ENCODE measurements at places on chromosomes 13 and 19.

DNA sequence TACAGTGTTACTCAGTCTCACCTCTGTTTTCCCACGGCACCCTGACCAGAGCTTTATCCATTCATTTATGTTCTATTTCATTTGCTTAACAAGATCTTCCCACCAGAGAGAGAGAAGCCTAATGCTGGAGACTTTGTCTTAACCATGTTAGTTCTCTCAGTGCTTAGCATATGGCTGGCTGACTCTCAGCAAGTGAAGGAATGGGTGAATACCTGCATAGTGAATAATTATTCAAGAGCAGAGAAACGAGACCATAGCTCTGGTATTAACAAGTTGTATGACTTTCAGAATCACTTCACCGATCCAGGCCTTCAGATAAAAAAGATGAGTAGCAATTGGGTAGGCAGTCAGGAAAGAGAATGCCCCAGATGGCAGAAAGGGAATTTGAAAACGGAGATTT, 686.3 kb downstream of the LIG4 start:
- DNase-seq, result no peak

DNA sequence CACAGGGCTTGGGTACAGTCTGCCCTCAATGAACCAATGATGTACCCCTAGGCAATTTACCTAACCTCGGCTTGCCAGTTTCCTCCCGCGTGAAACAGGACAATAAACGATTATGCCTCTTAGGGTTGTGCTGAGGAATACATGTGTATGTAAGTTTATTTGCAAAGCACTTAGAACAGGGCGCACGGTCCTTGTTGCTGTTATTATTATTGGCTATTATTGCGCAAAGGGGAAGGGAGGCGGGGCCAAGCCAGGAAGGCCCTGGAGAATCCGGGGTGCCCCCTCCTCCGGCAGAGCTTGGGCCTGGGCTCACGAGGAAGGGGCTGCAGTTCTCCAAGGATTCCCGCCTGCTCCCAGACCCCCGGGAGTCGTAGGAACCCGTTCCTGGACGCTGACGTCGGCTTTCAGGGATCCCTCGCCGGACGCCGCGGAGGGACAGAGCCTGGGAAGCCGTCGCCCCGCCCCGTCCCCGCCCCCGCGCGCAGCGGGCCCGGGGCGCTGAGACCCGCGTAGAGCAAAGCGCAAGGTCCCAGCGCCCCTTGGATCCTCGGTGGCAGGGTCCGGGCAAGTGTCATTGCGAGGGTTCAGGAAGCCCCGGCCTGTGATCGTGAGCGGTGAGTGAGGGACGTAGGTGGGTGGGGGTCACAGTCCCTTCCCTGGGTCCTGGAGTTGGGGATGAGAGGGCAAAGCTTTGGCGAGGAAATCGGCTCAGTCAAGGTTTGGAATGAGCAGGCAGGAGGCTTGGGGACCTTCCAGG, at the start of gene TMEM91:
Gene TMEM91, plus strand, starts transcription at position 293 of the 757 bp plus-strand sequence. CDS start 1,777 bp downstream, outside the sequence.
- no peak for DNase-seq

DNA sequence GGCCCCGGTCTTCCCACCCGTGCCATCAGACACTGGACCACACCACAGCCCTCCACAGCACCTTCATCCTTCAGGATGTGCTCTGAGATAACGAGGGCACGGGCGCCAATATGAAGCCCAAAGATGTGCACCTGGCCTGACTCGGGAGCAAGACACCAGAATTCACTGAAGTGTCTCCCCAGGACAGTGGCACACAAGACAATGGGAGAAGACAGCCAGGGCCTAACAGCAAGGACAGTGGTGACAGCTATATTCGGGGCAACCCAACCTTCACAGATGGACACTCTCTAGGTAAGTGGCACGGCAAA, 7.2 kb downstream of the DDX39A start:
- no peak for DNase-seq

DNA sequence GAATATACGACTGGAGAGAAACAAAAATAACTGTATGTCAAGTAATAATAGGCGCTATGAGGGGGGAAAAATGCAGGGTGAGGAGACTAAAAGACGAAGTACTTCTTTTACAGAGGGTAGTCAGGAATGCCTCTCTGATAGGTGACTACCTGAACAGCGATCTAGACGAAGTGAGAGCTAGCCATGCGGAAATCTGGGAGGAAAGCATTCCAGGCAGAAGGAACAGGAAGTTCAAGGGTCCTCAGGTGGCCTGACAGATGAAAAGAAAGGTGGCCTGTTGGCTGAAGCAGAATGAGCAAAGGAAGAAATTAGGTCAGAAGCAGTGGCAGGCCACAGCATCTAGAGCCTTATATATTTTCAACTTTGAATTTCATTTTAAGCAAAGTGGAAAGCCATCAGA, 13.3 kb downstream of the ZDHHC20 start:
- no peak for DNase-seq

- no peak for DNase-seq
Measured at GRCh38 chr13:109345433-109345941, 440.9 kb downstream of the IRS2 start.

DNA sequence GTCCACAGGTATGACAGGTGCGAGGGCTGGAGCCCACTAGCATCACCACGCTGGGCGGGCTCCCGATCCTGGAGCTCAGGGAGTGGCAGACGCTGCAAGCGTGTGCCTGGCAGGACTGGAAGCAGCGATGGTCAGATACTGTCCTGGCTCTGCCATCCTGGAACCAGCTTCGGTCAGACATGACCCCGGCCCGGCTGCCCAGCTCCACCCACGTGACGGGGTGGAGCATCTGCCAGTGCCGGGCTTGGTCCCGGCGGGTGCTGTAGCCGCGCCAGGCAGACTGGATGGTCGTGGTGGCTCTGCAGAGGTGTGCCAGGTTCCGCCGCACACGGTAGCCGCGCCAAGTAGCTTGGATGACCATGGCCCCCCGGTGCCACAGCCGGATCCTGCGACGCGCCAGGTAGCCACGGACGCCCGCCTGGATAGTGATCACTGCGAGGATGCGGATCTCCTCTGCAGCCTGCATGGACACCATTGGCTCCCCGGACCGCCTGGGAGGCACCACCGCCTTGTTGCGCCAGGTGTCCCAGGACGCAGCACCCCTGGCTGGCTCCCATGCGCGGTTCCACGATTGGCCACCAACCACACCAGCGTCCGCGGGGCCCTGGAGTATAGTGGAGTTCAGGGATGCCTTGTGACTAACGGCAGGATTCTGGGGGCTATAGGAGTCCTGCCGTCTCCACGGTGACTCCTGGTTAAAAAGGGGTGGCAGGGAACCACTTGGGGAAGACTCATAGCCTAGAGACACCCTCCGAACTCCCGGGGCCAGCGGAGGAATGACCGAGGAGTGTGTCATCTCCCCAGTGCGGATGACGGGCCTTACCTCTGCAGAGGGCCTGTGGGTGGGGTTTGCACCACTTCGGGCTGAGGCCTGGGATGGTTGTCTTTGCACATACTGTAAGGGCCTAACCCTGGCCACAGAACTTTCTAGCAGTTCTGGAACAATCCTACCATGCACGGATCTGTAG, 16.5 kb downstream of the IQCN start:
- no peak for DNase-seq

DNA sequence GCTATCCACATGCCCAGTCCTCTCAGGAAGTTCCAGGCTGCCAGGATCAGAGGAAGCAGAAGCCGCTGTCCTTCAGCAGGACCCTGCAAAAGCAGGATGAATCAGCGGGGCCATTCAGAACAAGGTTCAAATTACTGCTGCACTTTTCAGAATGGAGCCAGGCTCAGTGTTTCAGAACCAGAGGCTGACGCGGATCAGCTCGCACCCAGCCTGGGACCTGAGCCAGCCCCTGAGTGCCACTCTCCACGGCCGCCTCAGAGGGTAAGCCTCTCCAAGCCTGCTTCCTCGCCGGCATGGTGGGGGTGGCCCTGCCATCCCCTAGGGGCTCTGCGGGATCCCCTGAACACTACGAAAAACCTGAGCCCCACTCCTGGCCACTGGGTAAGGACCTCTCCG, 24.7 kb downstream of the RASA3 start:
- no peak for DNase-seq

GRCh38 chr13:114279146-114279545, 2.3 kb upstream of the UPF3A start:
- no peak for DNase-seq

GRCh38 chr19:33840783-33841182, 44.1 kb downstream of the KCTD15 start:
- DNase-seq, result no peak

GRCh38 chr13:61777271-61777670, 361.6 kb upstream of the PCDH20 start:
- no peak for DNase-seq

- DNase-seq, result no peak
Measured at GRCh38 chr13:80469853-80470381, 129.0 kb upstream of the SPRY2 start.

- DNase-seq, result no peak
Measured at GRCh38 chr19:29914933-29915332, 27.1 kb upstream of the URI1 start.

GRCh38 chr13:92175330-92175729, 776.9 kb downstream of the GPC5 start:
- no peak for DNase-seq

GRCh38 chr19:35345671-35346111, 2.0 kb upstream of the FFAR1 start:
- DNase-seq, result no peak

DNA sequence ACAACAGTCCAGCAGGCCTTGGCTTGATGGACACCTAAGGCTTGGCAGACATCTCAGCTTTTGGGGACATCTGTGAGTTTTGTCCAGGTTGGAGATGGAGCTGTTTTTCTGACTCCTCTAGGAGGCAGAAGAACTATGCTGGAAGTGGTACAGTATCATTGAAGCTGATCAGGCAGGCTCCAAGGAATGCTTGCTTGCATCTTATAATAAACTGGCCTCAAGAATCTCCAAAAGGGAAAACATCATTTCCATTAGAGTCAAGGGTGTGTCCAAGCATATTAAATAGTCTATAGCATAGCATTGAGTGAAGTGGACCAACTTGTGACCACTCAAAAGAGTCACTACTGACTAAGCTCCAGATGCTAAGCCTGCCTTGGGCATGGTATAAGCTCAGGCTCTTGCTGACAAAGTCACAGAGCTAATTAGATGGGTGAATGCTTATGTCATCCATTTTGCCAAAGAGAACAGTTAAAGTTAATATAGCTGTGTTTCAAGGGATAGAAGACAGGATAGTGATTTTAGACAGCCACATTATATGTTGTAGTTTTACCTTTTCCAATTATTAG, 216.0 kb downstream of the DNAJC15 start:
- no peak for DNase-seq

GRCh38 chr19:11658970-11659369, 61.7 kb downstream of the ZNF627 start:
- no peak for DNase-seq

- DNase-seq, result no peak
Measured at GRCh38 chr13:67117010-67117550, 113.1 kb downstream of the PCDH9 start.

DNA sequence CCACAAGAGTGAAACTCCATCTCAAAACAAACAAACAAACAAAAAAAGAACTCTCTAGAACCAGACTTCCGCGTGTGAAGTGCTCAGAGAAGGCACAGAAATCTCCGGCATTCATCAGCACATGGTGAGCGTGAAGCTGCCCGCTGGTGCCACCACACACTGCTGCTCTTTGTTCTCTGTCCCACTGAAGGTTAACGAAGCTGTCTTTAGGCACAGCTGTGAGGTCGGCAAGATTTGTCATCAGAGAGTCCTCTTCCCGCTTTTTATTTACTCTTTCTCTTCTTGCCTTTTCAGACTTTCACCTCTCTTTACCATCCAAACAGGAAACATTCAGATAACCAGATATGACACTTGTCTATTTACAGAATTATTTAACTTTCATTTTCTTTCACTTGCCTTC, 115.2 kb upstream of the ARGLU1 start:
- no peak for DNase-seq

- no peak for DNase-seq
Measured at GRCh38 chr13:111973605-111974340, 93.2 kb upstream of the SOX1 start.

DNA sequence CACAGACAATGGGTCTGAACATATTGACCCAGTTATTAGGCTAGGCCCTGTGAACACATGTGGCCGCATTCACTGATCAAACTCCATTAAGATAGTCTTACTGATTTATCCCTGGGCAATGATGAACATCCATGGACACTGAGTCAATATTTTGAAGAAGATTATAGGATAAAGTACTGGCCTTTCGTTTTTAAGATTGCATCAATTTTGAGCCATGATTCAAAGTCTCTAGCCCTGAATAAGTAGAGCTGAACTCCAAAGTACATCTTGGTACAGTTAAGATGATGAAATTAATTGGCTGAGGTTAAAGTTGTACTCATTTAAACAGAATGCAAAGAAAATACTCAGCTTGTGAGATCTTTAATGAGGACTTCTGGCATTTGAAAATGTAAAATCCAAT, 1581.9 kb downstream of the EFNB2 start:
- no peak for DNase-seq

DNA sequence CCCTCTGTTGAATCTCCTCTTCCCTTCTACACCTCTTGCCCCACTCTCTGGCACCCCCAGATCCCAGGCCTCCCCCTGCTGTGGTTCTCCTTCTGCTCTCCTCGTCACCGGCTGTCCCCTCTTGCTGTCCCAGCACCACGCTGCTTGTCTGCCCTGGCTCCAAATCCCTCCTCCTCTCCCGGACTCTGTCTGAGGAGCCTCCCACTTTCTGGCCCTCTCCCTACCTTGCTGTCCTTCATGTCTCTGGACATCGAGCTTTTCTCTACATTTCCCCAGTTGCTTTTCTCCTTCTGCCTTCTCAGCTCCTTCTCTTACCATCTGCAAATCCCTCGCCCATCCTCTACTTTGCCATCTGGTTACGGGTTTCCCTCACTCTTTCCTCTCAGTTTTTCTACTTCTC, 1.2 kb downstream of the ZNF347 start:
- DNase-seq, result no peak

GRCh38 chr19:12364391-12365235, 870 bp downstream of the ZNF442 start:
- DNase-seq, result no peak

All from NCI-H446 (cell line).